ENCODE measurements at places on chromosomes 2 and 18.

DNA sequence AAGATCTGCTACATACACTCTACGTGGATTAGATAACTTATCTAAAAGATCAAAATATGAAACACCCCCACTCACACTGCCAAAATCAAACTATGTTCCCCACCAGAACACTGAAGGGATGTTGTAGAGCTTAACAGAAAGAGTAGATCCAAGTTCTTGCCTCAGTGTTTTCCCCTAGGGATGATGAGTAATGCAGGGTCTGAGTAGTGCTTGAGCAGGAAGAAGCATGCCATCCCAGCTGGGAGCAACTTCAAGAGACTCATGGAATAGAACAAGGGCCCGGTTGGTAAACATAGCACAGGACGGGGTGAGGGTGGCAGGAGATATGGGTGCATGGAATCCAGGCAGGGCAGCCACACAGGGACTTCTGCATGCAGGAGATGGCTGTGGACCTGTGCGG, 74.3 kb downstream of the SNTG2 start:
- no peak for DNase-seq

DNA sequence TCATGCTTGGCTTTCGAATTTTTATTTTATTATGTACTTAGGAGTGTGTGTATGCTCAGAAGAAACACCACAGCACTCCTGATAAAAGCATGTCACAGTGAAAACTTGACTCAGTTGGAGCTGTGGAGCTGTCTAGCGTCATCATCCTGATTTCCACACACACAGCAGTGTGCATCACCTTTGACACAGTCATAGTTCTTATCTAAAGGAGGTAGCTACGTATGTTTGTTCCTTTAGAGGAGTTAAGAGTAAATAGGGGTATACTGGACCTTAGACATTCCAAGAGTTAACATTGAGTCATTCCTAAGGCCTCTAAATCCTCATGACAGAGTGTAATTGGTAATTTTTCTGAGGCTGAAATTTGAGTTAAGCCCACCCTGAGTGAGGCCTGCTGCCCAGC, 96.9 kb downstream of the PHLPP1 start:
- no peak for DNase-seq

- no peak for DNase-seq
Measured at GRCh38 chr2:11629215-11629614, 40.8 kb downstream of the NTSR2 start.

DNA sequence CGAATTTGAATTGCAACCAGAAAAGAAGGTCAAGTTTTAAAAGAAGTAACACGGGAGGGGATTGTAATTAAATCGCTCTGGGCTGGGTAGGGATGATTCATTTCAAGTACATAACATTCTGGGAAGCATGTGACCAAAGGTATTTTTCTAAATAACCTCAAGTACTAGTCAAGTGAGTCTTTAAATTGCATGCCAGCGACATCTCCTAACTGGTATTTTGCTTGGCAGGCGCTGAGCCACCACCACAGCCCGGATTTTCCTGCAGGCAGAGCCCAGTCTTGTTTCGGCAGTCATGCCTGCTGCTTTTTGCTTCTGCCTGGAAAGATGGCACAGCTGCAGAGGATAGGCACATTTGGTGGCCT, 33.7 kb upstream of the NPAS2 start:
- no peak for DNase-seq

GRCh38 chr2:117603567-117603966, 210.9 kb upstream of the DDX18 start:
- DNase-seq = no peak

DNA sequence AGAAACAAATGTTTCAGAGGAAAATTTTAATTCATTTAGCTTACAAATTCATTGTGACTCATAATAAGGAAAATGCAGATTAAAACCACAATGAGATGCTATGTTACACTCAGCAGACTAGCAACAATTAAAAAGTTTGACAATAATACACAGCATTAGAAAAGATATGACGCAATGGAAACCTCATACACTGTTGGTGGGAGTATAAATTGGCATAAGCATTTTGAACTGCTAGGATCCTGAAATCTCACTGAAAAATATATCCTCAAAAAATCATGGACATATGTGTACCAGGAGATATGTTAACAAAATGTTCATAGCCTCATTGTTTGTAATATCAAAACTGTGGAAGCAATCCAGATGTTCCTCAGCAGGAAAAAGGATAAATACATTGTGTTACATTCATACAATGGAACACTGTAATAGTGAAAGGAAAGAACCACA, 13.7 kb downstream of the CALCRL start:
- no peak for DNase-seq

- DNase-seq = no peak
Measured at GRCh38 chr2:16090650-16091575, 150.6 kb downstream of the MYCN start.

DNA sequence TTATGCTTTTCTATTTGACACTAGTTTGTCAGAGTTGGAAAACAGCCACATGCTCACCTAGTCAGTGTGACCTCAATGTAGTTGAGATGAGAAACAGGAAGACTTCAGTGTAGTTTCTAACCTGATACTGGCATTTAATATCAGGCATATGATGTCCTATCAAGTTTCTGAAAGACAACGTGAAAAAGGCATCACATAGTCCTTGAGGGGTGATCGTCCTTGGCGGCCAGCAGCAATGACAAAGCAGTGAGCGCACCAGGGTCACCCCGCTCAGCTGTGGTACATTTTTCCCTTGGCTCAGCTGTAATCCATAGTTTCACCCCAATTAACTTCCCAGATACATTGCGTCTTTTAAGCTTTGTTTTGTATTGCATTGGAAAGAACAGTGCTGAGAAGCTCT, 4.3 kb downstream of the HSPE1 start:
- no peak for DNase-seq

DNA sequence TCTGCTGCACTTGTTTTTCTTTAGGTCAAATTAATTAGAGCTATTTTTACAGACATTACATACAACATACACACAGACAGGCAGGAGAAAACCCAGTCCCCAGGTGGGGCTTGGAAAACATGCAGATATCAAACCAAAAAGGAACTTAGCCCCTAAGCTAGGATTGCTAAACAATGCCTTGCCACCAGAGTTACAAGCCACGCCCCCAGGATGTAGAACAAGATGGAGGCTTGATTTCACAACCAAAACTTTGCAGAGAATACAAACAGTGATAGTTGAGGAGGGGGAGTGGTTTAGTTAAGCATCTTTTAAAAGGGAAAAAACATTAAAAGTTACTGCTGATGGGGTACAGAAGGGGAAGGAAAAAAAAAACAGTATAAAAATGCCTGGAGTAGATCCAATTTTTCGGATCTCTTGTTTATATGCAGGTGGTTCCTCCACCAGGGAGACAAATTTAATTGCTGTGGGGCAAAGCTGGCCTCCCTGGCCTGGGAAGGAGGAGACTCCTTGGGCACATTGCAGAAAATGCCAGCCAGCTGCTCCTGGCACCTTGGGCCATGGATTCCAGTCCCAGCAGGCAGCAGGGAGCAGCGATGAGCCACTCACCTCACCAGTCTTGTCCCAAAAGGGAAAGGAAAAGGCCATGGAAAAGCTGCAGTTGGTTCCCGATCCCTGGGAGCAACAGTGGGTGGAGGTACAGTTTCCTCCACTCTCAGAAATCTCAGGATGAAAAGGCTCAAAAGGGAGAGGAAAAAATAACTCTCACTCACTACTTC, 348.4 kb upstream of the REG3G start:
- no peak for DNase-seq

DNA sequence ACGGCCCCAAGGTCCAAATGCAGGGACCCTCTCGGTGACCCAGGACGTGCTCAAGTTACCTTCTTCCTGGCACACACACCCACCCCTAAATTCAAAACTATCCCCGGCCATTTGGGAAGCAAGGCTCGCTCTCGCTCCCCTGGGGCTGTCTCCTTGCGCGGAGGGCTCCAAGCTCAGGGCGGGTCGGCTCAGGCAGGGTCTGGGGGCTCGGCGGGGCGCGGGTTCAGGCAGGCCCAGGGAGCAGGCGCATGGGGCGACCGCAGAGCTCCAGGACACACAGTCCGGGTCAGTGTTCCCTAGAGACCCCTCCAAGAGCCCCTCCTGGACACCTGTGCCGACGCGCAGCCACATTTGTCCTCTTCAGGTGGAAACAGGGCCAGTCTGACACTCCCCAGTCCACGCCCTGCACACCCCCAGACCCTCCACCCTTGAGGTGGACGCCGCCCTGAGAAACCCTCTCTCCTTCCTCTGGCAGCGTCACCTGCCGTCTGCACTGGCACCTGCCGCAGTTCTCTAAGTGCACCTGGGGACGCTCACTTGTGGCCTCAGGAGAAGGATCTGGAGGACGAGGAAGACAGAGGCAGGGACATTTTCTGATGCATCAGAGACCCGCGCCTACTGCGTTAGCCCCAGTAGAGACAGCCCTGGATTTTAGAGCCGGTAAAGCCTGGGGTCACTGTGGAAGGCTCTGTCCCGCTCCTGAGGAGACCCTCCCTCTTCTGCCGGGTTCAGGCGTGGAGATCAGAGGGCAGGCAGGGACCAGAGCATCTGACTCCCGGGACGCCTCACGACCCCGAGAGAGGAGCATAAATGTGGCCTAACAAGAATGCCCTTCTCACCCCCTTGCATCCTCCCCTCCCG, 138.8 kb downstream of the TWIST2 start:
- DNase-seq = no peak

GRCh38 chr2:2280483-2280882, 50.6 kb downstream of the MYT1L start:
- no peak for DNase-seq

DNA sequence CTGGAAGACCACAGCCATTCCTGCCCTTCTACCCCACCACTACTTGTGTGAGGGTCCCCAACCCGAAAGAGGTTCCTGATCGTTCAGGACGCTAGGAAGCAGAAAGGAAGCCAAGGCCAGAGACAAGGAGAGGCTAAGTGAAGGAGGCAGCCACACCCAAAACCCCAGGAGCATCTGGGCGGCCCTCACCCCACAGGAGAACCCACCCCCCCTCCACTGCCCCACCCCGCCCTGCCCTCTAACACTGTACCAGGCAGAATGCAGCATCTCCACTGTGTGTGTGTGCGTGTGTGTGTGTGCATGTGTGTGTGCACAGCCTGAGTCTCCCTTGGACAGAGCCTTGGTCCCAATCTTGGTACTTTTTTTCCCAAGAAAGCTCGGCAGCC, 207.5 kb upstream of the HAAO start:
- DNase-seq = no peak

GRCh38 chr2:65660340-65660739, 227.9 kb upstream of the SPRED2 start:
- DNase-seq = no peak

Measured in naive thymus-derived CD8-positive, alpha-beta T cell (primary cell).